SK-N-DZ (cell line): ENCODE measurements at places on chromosomes 3 and 15.

- DNase-seq, result no peak
Observed at GRCh38 chr15:48996276-48996675, 32.6 kb upstream of the SHC4 start.

- no peak for DNase-seq
Observed at GRCh38 chr3:124760601-124761000, 30.3 kb downstream of the UMPS start.

GRCh38 chr3:81799403-81799802, 38.0 kb upstream of the GBE1 start:
- no peak for DNase-seq

DNA sequence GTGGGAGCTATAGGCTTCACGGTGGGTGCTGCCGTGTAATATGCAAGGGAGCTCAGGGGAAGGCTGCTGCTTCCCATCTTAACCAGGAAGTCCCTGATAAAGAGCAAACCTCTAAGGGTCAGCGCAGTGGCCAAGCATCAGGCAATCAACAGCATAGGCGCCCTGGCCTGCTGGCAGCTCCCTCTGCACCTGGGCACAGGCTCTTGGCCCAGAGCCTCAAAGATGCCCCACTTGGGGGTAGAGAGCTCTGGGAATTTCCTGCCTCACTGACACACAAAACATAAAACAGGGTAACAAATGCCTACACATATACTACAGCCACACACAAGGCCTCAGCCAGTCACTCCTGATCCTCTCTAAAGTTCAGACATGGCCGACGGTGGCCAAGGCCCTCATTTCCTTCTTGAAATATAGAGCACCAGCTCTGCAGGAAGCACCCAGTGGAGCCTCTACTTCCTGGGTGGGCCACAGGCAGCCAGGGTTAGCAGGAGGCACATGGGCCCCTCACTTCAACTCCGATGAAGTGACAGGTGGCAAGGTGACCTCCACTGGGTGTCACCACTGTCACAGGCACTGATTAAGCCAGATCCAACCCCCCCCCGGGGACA, 20.5 kb downstream of the SLC41A3 start:
- DNase-seq, result no peak

DNA sequence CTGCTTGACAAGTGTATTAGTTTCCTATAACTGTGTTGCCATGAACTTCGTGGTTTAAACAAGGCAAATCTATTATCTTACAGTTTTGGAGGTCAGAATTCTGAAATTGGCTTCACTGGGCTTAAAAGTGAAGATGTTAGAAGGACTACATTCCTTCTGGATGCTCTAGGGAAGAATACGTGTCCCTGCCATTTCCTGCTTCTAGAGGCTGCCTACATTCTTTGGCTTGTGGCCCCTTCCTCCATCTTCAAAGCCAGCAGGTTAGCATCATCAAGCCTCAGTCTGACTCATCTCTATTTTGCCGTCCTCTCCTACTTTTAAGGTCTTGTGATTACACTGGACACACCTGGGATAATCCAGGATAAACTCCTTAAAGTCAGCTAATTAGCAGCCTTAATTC, 327.7 kb downstream of the SATB1 start:
- no peak for DNase-seq

DNA sequence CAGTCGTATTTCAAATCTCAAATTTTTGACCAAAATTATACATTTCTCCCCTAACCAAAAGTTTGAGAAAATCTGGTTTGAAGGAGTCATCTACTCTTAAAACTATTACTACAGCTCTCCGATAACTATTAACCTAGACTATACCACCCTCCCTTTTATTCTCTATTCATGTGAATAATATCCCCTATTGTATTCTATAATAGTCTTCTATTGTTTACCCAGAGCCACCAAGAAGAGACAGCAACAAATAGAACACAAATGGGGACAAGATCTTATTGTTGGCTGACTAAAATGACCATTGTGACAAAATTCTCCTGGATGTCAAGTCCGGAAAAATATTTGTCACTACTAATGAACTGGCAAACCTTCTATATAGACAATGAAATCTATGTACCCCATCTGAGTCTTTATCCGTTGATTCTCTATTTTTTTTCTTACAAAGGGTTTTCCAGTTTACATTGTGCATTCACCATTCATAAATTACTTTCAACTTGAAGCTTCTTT, 618.0 kb downstream of the CADM2 start:
- DNase-seq, result no peak

DNA sequence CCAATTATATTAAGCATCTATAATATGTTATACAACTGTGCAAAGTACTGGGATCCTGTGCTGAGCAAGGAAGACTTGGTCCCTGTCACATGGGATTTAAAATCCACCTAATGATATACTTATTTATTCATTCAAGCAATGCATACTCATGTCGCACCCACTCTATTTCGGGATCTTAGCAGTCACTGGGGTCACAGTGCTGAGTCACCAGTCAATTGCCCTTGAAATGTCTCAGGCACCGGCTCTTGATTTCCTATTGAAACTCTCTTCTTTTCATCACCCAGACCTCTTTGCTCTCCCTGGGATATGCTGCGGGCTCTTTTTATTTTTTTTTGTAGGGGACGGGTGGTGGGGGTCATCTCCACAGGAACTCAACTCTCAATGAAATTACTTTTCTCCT, 194.5 kb upstream of the GAP43 start:
- no peak for DNase-seq
